ENCODE measurements at places on chromosomes 12 and 14.

DNA sequence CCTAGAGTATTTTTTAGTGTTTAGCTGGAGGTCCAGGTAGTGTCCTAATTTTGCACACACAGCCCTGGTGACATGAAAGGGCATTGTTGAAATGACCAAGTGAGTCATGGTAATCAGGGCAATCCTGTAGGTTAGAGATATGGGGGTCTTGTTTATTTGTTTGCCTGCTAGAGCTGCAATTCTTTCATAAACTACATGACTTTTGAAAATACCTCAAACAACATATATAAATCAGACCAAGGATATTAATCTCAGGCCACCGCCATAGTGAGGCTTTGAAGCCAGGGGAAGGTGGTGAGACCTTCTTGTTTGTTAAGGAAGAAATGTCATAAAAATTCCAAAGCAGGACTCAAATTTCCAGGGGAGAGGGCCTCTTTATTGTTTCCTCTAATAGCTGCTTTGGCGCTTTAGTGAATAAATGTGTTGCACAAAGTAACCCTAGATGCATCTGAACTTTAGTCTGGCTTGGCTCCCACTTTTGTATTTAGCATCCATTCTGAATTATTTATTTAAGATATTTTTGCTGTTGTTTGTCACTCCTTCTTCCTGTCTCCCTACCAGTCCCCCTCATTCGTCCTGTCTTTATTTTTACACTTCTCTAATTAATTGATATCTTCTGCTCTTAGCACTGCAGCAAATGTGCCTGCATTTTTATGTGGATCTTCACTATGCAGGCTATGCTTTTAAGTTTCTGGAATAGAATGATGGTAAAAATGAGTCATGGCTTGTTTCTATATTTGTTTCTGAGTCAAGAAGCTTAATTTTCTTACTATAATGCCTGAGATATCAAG is 430.3 kb downstream of the RAD51B start:
- DNase-seq: no peak

DNA sequence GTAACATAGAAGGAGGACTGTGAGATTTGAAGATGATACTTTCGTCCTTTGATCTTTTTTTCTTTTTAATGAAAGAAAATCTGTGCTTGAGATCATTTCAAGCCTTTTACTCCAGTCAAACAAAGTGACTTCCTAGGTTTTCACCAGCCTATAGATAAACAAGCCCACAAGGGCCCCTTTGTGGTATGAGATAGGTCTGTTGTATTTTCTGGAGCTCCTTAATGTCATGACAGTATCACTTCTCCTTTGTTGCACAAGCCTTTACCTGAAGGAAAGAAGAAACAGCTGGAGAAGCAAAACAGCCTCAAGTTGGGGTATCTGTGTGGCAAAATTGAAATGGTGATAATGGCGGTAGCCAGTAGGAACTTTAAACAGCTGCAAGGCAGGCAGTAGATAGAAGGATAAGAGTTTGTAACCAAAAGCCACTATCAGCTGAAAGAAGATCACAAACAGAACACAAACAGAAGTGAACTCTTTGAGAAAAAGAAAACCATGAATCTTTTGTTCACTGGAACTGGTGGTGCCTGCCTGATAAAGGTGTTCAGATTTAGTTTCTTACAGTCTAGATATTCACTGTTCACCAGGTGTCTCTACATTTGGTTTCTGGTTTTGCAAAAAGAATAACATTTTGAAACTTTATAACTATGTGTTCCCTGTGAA is 96.8 kb downstream of the LGR5 start:
- DNase-seq: no peak

DNA sequence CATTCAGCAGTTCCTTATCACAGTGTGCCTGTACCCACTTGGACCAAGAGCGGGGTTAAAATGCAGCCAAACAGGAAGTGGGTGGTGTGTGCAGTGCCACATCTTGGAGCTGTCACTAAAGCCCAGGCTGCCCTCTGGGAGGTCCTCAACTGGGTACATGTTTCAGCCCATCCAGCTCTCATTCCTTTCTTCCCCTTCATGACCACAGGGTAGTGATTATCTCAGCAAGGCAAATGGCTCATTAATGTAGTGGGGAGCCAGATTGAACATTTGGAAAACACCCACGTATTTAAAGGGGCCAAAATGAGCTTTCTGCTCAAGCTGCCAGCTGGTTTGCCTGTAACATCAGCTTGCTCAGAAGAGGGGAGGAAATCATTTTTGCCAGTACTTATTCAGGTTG is 210.8 kb upstream of the BTG1 start:
- no peak for DNase-seq

GRCh38 chr12:111436811-111437210 is 31.1 kb downstream of the SH2B3 start:
- DNase-seq: no peak

DNA sequence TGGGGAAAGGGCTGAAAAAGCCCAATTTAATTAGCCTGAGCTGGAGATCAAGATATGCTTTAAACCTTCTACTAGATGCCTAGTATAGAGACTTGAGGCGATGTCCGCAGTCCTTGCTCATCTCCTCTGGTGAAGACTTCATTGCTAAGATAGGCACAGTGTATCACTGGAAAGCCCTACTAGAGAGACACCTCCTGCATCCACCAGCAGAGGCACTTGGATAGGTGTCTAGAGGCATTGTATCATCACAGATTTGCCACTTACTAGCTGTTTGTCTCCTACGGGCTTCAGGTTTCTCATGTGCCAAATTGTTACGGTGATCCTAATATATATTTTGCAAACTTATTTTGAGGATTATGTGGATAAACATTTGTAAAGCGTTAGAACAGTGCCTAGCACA is 1048.5 kb downstream of the GALC start:
- DNase-seq: no peak

GRCh38 chr12:67758119-67758518 is 109.6 kb downstream of the DYRK2 start:
- no peak for DNase-seq

- no peak for DNase-seq
Observed at GRCh38 chr14:48937541-48938195, 648.5 kb downstream of the RPS29 start.

- DNase-seq: no peak
Observed at GRCh38 chr12:57889500-57889989, 43.0 kb upstream of the CTDSP2 start.

GRCh38 chr12:106123551-106124081 is 15.1 kb downstream of the NUAK1 start:
- no peak for DNase-seq

- no peak for DNase-seq
Observed at GRCh38 chr12:56107242-56107641, 2.9 kb downstream of the PA2G4 start.

DNA sequence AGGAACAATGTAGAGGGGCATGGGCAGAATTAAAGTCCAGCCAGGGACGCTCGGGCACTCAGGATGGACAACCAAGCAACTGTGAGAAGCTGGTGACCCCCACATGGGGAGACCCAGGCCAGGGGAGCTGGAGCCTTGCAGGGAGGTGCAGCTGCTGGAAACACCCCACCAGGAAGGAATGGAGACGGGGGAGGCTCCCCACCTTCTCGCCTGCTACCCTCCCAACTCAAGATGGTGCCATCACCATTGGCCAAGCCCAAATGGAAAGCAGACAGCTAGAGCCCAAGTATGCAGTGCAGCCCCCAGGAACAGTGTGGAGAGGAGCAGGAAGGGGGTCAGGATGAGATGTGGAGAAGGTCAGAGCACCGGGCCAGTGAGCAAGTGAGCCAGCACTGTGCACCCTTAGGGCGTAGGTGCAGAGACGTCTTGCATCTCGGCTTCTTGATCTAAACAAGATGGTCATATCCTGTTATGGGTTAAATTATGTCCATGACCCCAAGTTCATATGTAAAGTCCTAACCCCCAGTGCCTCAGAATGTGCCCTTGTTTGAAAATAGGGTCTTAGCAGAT is 159.5 kb downstream of the RIMBP2 start:
- DNase-seq: no peak

GRCh38 chr12:19129122-19129485 is 429 bp upstream of the PLEKHA5 start:
- DNase-seq: no peak

DNA sequence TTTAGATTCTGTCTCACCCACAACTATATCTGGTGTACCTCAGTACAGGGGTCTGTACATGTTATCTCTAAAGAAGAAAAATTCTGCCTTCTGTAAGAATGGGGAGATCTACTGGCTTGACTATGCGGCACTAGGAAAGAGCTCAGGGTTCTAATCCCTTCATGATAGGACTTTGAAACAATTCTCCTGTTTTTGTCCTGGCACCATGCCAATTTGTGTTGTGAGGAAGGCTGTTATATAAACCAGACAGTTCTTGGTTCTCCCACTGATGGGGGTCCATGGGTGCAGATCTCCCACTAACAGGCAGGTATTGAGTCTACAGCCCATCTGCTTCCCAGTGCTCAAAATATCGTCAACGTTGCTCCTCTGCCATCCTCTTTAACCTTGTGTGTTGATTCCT is 883.7 kb downstream of the GALC start:
- no peak for DNase-seq

DNA sequence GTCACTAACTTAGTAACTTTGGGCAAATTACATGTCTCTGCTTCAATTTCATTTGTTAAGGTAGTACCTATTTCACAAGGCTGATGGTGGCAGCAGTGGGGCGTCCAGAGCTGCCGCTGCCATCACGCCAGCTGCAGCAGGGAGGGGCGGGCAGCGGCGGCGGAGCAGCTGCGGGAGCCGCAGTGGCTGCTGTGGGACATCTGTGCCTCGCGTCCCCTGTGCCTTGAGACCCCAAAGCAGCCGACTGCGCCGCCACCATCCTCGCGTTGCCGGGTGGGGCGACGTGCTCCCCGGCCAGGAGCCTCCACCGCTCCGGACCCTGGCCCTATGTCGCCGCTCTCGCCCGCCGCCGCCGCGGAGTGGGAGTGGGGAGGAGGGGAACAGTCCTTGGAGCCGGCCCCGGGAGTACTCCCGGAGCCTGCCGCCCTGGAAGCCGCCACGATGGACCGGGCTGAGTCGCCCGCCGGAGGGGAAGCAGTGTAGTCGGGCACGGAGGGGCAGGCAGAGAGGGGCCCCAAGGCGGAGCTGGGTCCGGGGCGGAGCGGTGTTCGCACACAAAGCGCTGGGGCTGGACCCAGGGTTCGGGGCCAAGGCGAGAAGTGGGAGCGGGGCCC is 51.4 kb downstream of the A2M start:
- peak; percentile 55 for DNase-seq

- no peak for DNase-seq
Observed at GRCh38 chr14:67547224-67547780, 14.2 kb downstream of the PLEKHH1 start.

- no peak for DNase-seq
Observed at GRCh38 chr14:76104802-76105355, 46.8 kb upstream of the GPATCH2L start.

DNA sequence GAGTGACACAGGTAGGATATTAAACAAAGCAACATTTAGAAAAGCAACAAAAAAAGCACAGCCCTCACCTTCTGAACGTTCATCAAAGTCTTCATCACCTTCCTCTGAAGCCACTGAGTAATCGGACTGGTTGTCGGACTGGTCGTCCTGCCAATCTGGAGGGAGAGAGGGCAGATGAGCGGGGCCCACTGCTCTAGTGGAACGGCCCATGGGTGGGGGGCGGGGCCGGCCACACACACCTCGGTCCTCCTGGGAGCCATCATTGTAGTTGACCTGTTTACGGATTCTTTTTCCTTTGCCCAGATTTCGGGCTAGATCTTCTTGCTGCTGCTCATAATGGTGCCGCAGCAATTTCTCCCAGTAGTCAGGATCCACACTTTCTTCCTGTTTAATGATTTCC is 14.9 kb upstream of the NOP2 start:
- DNase-seq: no peak

- DNase-seq: no peak
Observed at GRCh38 chr14:51484485-51484884, 167.2 kb upstream of the FRMD6 start.

DNA sequence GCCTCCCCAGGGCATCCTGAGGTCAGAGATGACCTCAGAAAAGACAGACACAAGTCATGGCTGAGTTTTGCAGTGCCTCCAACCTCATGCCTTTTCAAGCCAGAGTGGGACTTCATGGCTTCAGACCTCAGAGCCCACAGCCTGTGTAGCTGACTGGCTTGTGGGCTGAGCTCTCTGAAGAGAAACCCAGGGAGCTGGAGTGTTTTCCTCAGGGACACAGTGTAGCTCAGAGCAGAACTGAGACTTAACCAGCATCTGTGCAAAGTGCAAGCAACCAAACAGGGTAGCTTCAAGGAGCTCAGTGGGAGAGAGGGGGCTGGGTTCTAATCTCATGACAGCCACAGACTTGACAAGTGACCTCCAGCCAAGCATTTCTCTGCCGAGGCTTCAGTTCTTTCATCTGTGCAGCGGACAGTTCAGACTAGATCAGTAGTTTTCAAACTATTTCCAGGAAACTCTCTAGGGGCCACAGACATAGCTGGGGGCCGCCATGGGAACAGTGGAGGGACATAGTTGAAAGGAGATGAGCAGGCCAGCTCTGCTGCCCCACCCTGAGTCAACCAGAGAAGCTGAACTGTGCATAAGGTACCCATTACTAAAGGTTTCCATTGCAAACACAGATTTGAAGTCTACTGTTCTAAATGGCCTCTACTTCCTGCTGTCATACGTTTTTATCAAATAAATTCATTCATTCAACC is 80.0 kb downstream of the LGMN start:
- peak; percentile 45 for DNase-seq

DNA sequence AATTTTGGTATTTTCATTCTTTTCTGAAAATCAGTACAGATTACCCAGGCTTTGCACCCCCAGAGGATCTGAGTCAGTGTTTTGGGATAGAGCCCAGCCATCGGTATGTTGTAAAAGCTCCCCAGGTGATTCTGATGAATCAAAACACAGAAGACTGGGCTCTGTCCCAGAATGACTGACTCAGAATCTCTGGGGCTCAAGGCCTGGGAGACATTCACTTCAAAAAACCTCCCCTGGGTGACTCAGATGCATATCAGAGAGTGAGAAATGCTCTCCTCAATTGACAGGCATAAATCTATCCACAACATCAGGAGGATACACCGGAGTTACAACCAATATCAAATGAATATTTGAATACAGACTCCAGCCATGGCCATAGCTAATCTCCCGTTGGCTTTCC is 32.6 kb downstream of the SLC35F4 start:
- DNase-seq: no peak

- no peak for DNase-seq
Observed at GRCh38 chr14:59356312-59356711, 108.9 kb downstream of the GPR135 start.

DNA sequence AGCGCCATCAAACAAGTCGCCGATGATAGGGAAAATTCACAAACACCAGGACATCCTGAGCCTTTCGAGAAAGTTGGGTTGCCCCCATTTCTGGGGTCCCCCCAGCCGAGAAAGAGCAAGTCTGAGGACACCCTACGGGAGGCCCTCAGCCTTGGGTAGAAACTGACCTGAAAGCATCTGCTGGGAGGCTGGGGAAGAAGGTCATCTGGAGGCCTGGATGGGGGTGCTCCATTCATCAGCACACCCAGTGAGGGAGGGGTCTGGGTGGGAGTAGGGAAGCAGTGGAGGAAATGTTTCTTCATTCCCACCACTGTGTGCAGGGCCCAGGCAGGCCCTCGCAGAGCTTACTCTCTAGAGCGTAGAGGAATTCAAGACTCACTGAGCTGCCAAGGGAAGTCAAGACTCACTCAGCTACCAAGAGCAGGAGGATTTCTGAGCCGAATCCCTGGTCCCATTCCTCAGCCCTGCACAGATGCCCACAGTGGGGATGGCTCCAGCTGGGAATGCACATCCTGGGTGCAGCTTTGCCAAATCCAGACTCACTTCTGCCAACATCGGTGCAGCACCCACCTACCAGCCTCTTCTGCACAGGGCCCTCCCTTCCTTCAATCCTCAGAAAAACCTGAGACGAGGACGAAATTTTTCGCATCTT is 38.1 kb downstream of the DIO3 start:
- no peak for DNase-seq
